ENCODE measurements at places on chromosomes 4 and X. TPM values are rescaled to one million over a fixed set of nuclear protein-coding genes. Genes with fewer than 3 reads are reported as not detected.

DNA sequence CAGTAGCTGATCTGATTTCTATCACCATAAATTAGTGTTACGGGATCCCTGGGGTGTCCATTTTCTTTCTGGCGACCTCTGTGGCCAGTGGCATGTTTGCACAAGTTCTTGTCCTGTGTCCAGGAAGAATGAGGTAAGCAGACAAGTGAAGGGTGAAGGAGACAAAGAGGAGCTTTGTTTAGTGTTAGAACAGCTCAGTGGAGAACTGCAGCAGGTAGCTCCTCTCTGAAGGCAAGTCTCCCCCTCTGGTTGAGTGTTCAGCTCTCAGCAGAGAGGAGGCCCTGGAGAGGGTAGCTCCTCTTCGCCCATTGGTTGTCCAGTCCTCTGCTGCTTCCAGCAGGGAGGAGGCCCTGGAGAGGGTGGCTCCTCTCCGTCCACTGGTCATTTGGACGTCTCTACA, 47.2 kb downstream of the DMP1 start:
- no peak for DNase-seq

DNA sequence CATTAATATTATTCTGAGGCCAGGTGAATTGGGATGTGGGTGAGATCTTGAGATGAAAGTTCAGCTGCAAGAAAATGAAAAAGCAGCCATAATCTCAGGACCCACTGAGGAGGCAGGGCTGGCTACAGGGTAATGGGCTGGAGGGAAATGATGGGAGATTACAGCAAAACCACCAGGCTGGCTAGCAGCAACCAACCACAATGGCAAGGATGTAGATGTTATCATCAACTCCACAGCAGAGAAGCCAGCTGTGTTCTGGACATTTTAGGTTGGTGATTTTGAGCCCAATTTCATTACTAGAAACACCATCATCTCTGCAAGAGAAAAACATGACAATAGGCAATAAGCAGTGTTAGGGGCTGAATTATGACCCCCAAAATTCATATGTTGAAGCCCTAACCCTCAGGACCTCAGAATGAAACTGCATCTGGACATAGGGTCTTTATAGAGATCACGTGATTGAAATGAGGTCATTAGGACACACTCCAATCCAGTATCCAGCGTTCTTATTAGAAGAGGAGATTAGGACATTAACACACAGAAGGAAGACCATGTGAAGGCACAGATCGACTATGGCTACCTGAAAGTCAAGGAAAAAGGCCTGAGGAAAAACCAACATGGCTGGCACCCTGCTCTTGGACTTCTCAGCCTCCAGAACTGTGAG, 139.8 kb upstream of the KIT start:
- DNase-seq = no peak

- peak; percentile 22 for DNase-seq
Observed at GRCh38 chr4:70505151-70505748, 13.1 kb upstream of the AMTN start.

GRCh38 chr4:10605031-10605430, 79.5 kb downstream of the CLNK start:
- DNase-seq = no peak

DNA sequence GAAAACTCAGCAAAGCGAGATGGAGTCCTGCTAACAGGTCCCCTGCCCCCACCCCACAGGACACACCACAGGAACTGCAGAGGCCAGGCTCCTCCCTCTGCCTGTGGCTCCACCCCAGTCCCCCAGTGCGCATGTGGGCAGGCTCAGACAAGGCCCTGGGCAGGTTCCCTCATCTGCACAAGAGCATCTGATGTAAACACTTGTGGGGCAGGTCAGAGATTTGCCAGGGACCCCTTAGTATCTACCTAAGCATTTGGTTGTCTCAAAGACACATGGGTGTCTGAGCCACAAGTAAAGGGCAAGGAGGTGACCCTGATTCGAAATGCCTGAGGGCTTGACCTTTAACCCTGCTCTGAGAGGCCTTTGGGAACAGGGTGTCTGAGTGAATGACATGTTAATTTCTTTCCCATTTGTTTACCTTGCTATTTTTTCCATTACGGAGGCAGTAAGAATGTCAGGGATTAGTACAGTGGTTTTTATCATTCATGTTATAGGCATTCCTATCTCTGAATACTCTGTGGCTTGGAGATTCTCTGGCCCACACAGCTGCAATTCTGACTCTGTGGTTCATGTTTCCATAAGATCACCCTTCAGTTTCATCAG, 85.3 kb downstream of the ZNF518B start:
- DNase-seq = no peak

- no peak for DNase-seq
Observed at GRCh38 chr4:184267206-184267608, 49.5 kb upstream of the ENPP6 start.

GRCh38 chr4:119653990-119654389, 25.4 kb upstream of the PDE5A start:
- DNase-seq = no peak

TCEAL6 gene
- total RNA-seq = not detected

TMPRSS11D gene
- total RNA-seq = not detected

Measured in mucosa of gallbladder (tissue), 1 donor.